NCI-H1694 treated with DMSO at 0.1 percent for 48 hours (cell line): ENCODE measurements at places on chromosomes 1 and 21.

DNA sequence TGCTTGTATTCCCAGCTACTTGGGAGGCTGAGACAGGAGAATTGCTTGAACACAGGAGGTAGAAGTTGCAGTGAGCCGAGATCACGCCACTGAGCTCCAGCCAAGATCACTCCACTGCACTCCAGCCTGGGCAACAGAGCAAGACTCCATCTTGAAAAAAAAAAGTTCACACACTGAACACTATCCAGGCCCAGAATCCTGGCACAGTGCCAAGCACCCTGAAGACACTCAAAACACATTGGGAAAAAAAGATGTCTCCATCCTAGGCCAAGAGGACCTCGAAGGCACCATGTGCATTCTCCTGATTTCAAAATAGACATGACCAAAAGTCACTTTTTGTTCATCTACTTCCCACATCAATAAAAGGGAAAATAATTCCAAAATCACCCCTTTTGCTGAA is 38.7 kb downstream of the SLC9A1 start:
- no peak for DNase-seq

GRCh38 chr1:18012686-18013085 is 94.9 kb upstream of the IGSF21 start:
- peak; percentile 84 for DNase-seq

DNA sequence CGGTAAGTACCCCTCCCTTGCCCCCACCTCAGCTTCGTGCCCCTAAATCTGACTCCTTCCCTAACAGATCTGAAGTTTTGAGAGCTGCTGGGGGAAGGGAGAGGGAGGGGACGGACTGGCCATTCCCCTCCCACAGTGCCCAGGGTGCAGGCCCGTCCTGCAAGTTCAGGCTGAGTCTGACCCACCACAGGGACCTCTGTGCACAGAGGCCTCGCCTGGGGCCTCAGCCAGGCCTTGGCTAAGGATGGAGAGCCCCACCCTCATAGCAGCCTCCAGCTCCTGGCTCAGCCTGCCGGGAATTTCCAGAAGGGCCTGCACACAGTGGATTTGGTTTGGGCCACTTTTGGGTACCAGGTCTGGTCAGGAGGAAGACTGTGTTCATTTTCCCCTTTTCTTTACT is 31.2 kb upstream of the TNFRSF1B start:
- DNase-seq: no peak

GRCh38 chr21:43813656-43813980 is 24.2 kb downstream of the RRP1 start:
- no peak for DNase-seq

DNA sequence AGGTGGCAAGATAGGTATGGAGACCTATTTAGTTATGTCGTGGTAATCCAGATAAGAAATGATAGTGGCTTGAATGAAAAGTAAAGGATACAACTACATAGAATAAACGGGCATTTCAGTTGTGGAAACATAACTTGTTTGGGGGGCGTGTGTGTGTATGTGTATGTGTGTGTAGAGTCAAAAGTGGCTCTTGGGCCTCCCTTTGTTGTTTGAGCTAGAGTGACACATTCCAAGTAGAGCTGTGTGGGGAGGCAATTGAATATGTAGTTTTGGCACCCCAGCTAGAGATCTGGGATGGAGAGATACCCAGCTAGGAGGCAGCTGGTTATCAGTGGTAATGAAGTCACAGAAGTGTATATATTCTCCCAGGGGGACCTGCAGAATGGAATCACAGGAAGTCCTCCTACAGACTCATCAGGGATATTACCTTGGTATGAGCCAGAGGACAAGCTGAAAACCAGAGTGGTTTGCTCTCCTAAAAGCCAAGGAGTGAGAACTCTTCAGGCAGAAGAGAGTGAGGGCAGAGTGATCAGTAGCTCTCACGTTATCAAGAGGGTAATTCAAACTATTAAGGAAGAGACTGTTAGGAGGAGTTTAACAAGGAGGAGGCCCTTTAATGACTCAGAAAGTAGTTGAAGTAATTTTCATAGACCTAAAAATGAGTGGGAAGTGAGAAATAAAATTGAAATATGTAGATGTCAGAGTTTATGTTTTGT is 5.1 kb downstream of the CR1L start:
- DNase-seq: no peak

- no peak for DNase-seq
These were observed 138.9 kb downstream of the HMGB4 start for GRCh38 chr1:34002810-34003209.

DNA sequence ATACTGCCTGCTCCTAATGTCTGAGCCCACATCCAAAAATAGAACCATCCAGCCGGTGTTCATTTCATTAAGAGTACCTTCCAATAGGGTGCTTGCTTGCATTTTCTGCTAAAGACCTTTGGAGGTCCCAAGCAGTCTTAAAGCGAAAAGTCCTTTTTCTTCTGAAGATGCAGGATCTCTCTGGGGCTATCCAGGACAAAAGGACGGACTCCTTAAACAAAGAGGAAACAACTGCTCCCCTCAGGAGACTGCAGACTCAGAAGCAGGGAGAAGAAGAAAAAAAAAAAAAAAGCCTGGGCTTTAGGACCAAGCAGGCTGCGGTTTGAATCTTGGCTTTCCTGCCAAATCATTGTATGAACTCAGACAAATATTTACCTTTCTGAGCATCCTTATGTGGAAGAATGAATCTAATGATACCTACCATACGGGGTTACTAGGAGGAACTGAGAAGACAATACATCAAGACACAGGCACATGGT is 204.0 kb downstream of the PLPP3 start:
- peak; percentile 39 for DNase-seq

GRCh38 chr1:44660176-44660575 is 14.1 kb downstream of the TMEM53 start:
- peak; percentile 83 for DNase-seq

- DNase-seq: no peak
These were observed 53.9 kb upstream of the LBR start for GRCh38 chr1:225481738-225482137.

GRCh38 chr1:177333936-177334595 is 163.3 kb downstream of the BRINP2 start:
- DNase-seq: no peak

GRCh38 chr1:14529475-14529874 is 69.0 kb upstream of the KAZN start:
- no peak for DNase-seq

GRCh38 chr1:152251391-152251790 is 27.4 kb upstream of the HRNR start:
- DNase-seq: no peak

- DNase-seq: no peak
These were observed 47.9 kb downstream of the S1PR1 start for GRCh38 chr1:101284622-101285218.
